ENCODE measurements at places on chromosomes 2 and 18.

DNA sequence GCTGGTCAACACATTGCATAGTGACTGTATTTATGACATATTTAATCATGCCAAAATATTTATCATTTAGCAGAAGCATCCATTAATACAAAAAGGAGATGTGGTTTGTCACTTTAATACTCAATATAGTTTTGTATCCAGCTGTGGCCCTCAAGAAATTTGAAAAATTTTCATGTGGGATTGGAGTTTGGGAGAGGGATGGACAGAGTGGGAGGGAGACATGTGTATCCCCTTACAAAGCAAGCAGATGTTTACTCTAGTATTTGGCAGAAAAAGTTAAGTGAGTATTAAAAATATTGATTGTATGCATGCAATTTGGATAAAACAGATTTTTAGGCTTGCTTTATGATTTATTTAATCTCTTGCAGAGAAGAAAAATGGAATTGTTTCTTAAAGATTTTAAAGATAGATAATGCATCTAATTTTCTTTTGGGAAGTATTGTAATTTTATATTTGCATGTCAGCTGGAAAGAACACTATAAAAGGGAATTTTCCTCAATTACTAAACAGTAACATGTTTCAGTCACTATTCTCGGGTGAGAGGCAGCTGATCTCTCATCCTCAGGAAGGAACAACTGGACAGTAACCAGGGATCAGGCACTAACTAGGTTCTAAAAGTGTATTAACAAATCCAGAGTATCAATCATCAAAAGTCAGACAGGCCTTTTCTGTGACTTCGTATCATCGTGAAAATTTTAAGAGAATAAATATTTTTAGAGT is 1184.7 kb upstream of the NXPH2 start:
- DNase-seq = no peak

DNA sequence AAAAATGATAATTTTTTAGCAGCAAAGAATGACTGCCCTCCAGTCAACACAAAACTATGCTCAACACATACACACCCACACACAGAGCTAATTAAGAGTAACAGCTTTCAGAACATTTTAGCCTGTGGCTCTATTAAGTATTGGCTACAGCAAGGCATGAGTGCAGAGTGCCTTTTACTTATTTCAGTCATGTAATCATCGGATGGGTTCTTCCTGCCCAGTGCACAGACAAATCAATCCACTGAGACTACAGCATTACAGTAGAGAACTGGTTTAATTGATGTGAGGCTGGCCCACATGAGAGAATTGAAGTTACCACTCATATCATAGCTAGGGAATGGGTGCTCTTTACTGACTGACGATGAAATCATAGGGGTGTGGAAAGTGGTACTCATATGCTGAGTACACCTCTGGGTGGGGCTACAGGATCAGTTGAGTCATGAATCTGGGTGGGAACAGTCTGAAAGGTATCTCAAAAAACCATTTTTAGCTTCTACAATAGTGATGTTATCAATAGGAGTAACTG is 241.0 kb downstream of the FSIP2 start:
- no peak for DNase-seq

DNA sequence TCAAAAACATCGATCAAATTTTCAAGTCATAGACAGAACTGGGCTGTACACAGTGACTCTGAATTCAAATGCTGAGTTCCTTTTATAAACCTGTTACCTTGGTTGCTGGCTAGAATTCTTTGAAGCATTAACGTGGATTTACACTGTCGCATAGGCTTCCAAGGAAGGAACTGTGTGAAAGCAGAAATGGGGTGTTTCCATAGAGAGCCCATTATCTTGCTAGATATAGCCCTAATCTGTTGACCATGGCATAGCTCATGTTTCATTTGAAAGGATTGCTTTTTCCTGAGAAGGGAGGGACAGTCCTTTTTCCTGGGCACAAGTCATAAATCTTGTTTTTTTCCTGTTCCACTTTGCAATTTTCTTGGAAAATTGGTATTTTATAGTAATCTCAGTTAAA is 73.8 kb upstream of the NEUROD1 start:
- no peak for DNase-seq

- DNase-seq = no peak
These were observed 167.1 kb downstream of the PDE1A start for GRCh38 chr2:182259629-182260150.

- no peak for DNase-seq
These were observed 18.9 kb downstream of the GRHL1 start for GRCh38 chr2:9970200-9971044.
